Fibroblast of skin of scalp (primary cell): ENCODE measurements at places on chromosomes 2 and 18.

DNA sequence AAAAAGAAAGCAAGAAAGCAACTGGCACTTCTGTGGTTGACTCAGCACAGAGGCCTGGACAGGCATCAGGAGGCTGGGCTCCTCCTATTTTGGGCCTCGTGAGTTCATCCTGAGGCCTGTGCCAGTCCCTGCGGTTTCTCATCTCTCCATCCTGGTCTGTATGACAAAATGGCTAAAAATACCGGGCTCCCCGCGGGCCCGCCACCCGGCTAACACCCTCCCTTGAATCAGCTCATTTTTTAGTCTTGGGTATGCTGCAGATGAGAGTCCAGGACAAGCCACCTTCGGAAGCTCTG, 62.3 kb upstream of the YWHAQ start:
- peak; percentile 46 for DNase-seq

DNA sequence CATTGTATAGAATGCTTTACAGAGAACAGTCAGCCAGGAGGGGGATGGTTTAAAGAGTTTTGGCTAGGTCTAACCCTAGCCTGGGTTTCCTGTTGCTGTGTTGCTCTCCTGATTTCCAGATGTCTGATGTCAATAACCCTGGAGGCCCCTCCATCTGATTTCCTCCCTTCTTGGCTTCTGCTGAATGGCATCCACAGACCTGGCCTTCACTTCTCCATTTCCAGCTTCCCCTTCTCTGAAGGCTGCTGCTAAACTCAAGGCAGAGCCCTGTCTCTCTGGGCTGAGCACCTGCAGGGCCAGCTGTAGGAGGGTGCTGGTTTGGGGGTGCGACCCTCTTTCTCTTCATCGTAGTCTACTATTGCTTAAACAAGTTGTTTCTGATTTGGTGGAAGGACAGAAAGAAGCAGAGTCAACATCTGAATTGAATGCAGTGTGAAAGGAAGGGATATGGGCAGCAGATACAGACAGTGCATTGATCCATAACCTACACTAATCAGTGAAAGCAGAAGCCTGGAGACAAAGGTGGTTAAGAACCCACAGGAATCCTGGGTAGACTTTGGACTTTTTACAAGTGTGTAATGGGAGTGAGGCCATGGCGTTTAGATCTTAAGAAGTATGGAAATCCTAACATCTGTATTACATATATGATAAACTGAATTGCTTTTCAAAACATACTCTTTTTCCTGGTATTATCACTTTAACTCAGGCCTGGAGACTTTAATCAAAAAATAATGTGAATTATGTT, 153.6 kb downstream of the HRH4 start:
- no peak for DNase-seq

DNA sequence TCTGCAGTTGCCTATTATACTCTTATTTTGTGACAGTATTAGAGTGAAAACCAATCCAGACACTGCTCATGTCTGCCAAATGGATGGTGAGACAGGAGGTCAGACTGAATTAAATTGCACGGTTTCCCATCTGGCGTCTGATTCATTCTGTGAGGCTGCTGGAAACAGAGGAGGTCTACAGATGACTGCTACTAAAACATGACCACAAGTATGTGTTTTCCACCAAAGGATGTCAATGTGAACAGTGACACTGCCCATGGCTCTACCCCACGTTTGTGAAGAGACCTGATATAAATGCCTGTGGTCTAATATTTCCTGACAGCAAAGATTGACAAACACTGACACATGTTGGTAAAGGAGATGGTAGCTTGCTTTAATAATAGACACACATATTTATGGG, 104.3 kb upstream of the ST6GAL2 start:
- DNase-seq: peak; percentile 97

GRCh38 chr2:14743861-14744260, 111.3 kb downstream of the LRATD1 start:
- no peak for DNase-seq

DNA sequence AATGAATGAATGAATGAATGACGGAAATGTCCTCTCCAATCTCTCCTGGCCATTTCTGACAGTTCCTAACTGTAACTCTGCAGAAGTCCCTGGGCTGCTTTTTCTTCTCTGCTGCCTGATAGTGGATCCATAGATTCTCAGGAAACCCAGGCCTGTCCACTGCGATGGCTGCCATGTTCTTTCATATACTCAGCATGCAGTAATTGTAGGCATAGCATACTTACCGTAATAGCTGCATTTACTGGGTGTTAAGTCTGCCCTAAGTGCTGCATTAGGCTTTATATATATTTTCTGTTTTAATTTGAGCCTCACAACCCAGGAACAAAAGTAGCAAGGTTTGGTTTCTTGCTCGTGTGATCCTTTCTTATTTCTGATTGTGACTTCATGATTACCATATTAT, 122.9 kb downstream of the DCC start:
- DNase-seq: no peak

DNA sequence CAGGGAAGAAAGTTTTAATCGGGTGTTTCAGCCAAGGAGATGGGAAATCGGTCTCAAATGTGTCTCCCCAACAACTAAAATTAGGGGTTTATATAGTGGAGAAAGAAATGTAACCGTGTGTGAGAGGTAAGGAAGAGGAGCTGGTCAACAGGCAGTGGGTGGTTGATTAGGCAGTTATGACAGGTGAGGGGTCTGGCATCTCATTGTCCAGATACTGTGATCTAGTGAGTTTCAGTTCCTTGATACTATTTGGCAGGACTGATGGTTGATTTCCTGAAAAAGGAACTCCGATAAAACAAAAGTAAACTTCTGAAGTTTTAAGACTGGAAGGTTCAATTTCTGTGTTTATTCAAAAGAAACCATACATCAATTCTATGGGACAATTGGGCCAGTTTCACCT, 197.9 kb downstream of the LPIN1 start:
- no peak for DNase-seq

GRCh38 chr2:22890132-22890531, 494.8 kb upstream of the KLHL29 start:
- DNase-seq: no peak

DNA sequence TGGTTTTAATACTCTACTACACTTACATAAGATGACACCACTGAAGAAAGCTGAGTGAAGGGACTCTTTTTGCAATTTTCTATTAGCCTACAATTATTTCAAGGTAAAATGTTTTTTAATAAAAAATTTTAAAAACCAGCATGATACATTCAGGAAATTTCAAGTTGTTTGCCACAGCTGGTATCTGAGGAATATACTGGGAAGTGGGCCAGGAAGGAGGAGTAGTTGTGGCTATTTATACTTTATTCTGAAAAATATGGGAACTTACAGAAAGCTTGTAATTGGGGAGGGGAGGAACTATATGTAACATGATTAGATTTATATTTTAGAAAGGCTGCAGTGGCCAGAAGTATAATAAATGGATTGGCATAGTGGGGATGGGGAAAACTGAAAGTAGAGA, 40.8 kb downstream of the WDR35 start:
- DNase-seq: peak; percentile 71

- no peak for DNase-seq
Observed at GRCh38 chr2:43461453-43462073, 134.3 kb downstream of the THADA start.

DNA sequence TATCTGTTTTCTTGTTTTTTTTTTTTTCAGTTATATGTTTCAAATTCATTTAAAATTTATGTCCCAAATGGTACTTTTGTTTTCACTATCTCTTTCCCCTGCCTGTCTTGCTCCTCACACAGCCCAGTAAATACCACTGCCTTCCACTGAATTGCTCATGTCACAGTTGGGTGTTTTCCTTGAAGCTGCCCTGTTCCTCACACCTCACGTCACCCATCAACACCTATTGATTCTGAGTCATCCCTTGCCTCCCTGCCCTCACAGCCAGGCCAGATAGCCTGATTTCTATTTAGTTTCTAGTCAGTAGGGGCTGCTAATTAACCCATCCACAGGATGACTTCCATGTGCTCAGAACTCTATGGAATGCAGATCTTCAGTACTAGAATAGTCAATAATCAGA, 25.3 kb downstream of the FSHR start:
- DNase-seq: no peak

DNA sequence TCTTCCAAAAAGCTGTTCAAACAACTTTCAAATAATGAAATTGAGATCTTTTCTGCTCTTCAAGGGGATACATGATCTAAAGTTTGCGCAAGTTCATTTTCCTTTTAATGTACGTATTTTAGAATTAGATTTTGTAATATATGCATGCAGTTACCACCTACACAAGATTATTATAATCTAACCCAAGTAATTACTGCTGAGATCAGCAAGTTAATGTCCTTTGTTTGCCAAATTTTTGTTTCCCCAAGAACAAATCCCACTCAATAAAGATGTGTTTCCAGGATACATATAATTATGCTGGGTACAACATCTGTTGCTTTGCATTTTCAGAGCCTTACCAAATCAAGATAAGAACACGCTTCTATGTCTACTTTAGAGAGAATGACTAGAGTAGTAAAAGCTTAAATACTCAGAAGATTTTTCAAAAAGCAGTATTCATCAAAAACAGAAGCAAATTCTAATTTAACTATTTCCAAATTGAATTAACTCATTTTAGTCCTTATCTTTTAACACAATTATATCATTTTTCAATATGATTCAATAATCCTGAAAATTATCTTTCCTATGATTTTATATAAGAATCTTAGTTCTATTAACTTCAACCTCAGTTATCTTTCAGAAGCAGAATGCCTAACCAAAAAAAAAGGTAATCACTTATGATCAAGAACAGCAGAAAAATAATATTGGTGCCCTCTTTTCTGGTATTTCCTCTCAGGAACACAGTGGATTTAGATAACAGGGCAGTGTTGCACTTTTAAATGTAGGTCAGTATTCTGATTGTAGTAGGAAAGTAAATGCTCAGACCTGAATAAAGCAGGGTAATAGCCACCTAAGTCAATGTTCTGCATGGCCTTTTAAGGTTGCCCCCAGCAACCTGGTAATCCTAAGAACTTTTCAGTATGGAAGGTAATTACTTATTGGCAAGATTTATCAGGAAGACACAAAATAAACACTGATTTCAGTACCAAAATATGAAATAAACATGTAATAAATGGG, 28.0 kb downstream of the CERKL start:
- DNase-seq: no peak

DNA sequence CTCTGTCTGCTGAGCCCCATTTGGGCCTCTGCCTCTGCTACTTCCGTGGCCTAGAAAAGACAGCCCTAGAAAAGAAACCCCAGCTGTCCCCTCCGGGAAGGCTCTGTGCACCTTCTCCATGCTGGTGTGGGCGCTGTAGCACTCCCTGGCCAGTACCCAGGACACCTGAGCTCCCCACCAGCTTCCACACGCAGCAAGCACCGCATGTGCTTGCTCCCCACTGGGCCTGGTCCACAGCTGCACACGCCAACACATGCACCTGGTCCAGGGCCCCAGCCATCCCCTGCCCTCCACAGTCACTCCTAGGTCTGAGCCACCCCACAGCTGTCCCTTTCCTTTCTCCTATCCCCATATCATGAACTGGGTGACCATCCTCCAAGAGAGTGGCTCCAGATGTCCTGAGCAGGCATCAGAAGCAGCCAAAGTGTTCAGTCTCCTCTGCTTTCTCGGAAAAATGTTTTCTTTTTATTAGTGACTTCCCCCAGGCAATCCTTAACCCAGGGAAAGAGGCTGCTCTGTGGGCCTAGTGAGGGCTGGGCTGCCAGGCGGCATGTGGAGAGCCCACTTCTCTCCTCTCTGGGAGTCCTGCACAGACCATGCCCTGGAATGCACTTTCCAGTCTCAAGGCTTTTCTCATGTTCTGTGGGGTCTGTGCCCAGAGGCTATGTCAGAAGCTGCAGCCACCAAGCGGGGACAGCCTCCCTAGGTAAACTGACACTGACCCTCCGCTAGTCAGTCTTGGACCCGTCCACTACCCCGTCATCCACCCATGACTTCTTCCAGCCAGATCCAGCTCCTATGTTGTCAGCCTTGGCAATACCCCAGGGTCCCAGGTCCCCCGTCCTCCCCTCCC, 133.7 kb downstream of the KLHL29 start:
- DNase-seq: no peak

- DNase-seq: no peak
Observed at GRCh38 chr2:72183016-72183415, 35.4 kb upstream of the CYP26B1 start.

- DNase-seq: no peak
Observed at GRCh38 chr18:1618364-1618763, 713.7 kb downstream of the ADCYAP1 start.

DNA sequence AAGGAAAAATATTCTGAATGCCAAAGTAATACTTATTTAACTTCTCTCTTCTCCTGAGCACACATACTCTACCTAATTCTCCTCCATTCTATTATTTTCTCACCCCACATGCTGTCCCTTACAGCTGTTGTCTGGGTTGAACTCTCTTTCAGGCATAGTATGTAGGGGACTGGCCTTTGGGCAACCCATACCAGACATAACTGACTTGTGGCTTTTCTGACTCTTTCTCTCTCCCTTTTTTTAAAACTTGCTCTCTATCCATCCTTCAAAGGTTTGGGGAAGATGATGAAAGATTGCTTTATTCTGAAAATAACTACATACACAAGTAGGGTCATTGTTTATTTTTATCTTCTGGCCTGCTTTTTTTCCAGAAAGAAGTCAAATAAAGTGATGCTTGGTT, 69.9 kb upstream of the NOSTRIN start:
- no peak for DNase-seq

DNA sequence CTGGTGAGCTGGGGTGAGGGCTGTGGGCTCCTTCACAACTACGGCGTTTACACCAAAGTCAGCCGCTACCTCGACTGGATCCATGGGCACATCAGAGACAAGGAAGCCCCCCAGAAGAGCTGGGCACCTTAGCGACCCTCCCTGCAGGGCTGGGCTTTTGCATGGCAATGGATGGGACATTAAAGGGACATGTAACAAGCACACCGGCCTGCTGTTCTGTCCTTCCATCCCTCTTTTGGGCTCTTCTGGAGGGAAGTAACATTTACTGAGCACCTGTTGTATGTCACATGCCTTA, 10.5 kb downstream of the PROC start:
- no peak for DNase-seq

- no peak for DNase-seq
Observed at GRCh38 chr2:227855440-227855839, 16.0 kb upstream of the DAW1 start.
